ENCODE measurements at places on chromosomes 5 and 9.

DNA sequence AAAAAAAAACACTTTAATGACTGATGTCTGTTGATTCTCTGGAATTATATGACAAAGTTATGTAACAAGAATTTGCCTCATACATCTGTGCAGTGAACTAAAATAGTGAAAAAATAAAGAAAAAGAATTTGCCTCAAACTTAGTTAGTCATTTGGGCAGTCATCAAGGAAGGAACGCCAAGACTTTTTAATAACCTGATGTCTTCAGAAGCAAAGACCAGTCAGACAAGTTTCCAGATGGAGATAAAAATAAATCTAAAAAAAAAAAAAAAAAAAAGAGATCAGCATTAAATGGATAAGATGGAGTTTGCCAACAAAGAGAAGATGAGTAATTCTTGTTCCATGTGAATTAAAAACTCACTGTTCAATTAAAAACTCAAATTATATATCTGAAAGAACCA, 52.3 kb upstream of the JMY start:
- no peak for DNase-seq

GRCh38 chr5:140608722-140609121, 24.3 kb downstream of the CD14 start:
- no peak for DNase-seq

DNA sequence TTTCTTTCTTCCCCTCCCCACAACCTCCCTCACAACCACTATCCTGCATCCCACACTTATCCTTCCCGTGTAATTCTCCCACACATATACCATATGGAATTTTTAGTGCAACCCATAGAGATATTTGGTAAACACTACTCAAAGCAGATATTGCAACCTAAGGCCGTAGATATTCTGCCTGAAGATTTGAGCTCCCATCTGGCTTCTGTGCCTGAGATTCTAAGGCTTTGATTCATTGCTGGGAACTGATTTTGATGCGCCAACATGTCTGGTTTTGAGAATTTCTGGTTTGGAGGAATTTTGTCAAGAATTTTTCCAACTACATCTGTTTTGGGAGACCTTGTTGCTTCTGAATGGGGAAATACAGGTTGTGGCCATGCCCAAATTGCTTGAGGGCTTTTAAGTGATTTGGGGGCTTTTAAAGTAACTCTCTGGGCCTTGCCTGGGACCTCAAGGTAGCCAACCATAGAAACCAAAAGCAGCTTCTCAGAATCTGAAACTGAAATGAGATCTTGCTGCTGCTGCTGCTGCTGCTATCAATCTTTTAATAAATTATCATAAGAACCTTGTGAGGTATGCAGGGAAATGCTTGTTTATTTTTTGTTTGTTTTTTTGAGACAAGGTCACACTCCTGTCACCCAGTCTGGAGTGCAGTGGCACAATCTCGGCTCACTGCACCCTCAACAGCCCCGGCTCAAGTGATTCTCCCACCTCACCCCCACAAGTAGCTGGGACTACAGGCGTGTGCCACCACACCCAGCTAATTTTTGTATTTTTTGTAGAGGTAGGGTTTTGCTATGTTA, 36.2 kb downstream of the PLAC8L1 start:
- no peak for DNase-seq

- DNase-seq, result no peak
These were observed 15.0 kb downstream of the PTAR1 start for GRCh38 chr9:69744688-69745380.

DNA sequence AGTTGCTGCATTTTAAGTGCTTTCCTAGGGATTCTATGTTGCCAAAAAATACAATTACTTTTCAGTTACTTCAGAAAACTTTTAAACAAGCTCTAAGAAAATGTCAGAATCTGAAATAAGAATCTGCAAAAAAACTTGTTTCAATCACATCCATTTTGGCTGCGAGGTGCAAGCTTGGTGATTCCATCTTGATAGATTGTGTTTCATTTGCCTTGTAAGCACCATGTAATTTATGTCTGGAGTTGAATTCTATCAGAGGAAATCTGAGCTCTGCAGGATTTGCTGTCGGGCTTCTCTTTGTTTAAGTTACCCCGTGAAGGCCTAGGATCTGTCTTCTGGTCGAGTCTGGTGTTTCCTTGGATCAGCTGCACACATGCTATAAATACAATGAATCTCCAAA, 40.4 kb upstream of the MAN2A1 start:
- no peak for DNase-seq

DNA sequence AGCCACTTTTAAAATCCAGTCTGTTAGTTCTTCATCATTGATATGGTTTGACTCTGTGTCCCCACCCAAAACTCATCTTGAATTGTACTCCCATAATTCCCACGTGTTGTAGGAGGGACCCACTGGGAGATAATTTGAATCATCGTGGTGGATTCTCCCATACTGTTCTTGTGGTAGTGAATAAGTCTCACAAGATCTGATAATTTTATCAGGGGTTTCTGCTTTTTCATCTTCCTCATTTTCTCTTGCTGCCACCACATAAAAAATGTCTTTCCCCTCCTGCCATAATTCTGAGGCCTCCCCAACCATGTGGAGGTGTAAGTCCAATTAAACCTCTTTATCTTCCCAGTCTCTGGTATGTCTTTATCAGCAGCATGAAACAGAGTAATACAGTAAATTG, 26.9 kb upstream of the SH3TC2 start:
- no peak for DNase-seq

DNA sequence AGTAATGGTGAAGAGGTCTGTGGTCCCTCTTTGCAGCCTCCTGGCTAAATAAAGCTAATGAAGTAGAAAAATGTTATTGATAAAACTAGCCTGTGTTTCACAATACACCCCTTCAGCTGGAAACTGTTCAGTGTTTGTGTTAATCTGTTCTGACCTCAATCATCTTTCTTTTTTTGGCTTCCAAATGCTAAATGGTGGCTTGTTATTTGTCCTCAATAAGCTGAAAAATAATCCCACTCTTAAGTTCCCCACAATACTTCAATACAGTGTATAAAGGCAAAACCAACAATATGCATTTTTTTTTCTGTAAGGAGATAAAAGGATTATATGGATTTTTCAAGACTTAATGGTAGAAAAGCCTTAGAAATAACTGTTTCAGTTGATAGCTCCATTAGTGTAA, 560.5 kb downstream of the TUSC1 start:
- no peak for DNase-seq

DNA sequence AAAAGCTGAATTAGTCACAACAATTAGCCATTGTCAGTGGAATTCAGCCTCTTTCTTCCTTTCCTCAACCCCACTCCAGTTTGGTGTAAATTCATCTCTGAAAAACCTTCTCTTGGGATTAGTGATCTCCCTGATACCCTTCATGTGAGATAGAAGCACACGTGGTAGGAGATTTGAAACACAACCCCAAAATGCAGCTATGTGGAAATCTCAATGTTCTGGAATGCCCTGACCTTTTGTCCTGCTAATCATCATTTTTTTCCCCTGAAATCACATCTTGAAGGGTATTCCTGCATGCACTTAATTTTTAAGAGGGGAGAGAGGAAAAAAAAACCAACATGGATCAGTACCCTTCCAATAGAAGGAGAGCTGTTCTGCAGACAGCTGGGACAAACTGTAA, 612.6 kb downstream of the EBF1 start:
- DNase-seq, result no peak

DNA sequence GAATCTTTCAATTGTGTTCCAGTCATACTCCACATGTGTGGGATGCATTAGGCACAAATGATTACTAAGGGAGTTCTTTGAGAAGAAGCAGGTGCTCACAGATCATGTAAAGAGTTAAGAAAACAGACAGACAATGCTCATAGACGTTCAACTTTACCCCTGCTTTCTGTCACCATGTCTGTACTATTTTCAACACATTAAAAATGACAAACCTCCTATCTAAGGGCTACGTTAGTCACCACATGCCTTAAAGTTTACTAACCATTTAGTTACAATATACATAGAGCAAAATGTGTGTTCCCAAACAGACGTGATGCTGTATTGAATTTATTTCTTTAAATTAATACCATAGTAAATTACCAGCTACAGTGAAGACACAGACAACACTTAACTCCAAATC, 435.9 kb downstream of the HCN1 start:
- no peak for DNase-seq

DNA sequence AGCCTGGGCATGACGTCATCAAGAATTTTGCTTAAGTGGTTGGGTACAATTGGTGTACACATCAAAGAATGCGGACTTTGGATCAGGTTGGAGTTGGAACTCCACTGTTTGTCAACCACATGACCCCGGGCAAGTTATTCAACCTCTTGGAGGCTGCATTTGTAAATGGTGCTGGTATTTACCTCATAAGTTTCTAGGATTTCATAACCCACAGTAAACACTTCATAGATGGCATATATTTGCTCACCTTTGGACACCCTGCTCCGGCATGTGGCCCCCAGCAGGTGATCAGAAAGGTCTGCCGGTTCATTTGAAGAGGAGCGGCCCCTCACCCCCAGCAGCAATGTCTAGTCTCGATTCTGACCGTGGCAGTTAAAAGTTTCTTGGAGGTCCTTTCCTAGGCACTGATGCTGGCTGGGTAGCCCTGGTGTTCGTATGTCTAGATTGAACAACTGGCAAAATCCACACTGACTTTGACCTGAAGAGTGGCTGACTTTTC, 60.6 kb downstream of the IL6ST start:
- no peak for DNase-seq

DNA sequence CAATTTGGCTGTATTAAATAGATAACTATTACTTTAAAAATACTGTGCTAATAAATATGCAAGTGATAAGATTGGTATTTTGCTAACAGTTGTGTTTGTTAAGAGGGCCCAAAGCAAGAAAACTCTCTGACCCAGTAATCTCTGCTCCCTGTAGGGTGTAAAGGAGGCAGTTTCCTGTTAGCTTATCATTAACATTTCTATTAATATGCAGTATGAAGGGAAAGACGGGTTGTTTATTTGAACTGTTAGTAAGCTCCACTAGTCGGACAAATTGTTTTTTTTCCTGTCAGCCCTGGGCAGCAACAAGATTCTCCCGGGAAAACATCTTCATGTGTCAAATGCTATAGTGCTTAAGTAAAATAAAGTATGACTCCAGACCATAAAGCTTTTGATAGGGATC, 35.6 kb downstream of the ERP44 start:
- no peak for DNase-seq

DNA sequence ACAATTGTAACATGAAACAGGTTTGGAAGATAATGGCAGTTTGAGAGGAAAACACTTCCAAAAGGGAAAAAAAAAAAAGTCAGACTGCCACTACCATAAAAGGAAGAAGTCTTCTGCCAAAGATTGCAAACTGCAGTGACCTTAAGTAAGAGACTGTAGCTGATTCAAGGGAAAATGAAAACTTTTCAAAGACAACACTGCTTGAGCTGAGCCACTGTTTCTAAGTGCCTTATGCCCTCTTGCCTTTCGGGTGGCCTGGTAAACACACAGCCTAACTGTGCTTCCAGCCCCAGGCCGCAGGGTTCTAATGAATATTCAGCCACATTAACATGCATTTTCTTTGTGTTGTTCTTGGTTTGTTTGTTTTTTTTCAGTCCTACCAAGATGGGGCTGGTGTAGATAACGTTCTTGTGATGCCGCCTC, 354.6 kb downstream of the BNC2 start:
- no peak for DNase-seq

- DNase-seq, result no peak
These were observed 7.9 kb downstream of the FLT4 start for GRCh38 chr5:180641566-180641900.

- DNase-seq, result no peak
These were observed 50.2 kb upstream of the SEMA4D start for GRCh38 chr9:89548071-89548638.

DNA sequence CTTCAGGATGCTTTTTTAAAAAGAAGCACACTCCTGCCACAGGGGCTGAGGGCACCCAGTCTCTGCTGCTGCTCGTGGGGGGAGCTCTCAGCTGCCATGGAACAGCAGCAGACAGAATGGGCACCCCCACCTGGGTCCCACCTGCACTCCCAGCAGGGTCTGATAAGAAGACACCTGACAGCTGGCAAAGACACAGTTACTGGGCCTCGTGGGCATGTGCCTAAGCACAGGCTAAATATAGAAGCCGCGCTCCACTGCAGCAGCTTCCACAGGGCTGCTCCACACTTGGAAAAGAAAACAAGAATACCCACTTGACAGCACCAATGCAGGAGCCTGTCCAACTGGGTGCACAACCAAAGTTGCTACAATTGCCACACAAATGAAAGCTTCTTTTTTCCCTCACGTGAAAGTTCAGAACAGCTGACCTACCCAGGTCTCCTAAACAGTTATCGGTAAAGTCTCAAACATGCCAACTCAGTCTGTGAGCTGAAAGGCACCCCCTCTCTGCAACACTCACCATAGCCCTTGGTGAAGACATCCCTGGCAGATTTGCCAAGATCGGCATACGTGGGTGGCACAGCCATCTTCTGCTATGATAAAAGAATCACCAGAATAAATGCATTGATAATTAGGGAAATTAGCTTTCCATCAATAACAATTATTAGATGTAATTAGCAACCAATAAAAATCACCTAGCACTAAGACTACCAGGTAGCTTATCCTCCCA, 12.2 kb downstream of the VDAC1 start:
- no peak for DNase-seq

GRCh38 chr5:131167615-131168014, 2.6 kb upstream of the HINT1 start:
- no peak for DNase-seq

DNA sequence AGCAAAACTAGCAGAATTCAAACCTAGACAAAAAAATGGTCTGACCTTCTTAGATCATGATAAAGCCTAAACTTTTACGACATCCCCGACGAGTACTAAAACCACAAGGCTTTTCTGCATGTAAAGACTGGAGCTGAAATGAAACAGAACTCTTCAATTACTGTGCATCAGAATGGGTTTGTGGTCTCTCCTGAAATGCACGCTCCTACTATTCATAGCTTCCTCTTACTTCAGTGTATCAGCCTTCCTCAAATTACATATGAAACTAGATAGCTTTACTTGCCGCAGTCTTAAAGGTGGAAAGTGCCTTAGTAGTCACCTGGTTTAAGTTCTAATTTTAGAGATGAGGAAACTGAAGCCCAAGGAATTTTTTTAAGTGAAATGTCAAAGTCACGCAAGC, 24.6 kb upstream of the MED10 start:
- DNase-seq, result no peak

GRCh38 chr5:98414938-98415337, 358.5 kb upstream of the RGMB start:
- no peak for DNase-seq

- no peak for DNase-seq
These were observed 242.6 kb upstream of the IRX4 start for GRCh38 chr5:2125171-2125900.

DNA sequence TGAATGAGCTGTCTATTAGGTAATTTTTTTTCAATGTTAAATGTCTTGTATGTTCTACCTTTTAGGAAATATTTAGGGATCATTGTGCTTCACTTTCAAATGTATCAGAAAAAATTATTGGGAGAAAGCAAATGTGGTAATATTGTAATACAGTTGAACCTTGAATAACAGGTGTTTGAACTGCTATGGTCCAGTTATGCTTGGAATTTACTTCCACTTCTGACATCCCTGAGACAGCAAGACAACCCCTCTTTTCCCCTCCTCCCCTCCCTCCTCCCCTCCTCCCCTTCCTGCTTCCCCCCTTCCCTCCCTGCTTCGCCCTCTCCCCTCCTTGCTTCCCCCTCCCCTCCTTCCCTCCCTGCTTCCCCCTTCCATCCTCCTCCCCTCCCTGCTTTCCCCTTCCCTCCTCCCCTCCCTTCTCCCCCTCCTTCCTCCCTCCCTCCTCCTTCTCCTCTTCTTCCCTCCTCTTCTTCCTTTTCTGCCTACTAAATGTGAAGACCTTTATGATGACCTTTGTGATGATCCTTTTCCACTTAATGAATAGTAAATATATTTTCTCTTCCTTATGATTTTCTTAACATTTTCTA, 146.6 kb downstream of the FGF1 start:
- no peak for DNase-seq

- no peak for DNase-seq
These were observed 67.4 kb downstream of the NSUN2 start for GRCh38 chr5:6565492-6565891.

Data from CD4-positive, alpha-beta T cell treated with Interleukin-12 subunit alpha and Interleukin-12 subunit beta, for 1 hour (primary cell).